ENCODE measurements at places on chromosomes 1 and 21.

- no peak for DNase-seq
Observed at GRCh38 chr1:11357276-11357675, 84.3 kb downstream of the UBIAD1 start.

DNA sequence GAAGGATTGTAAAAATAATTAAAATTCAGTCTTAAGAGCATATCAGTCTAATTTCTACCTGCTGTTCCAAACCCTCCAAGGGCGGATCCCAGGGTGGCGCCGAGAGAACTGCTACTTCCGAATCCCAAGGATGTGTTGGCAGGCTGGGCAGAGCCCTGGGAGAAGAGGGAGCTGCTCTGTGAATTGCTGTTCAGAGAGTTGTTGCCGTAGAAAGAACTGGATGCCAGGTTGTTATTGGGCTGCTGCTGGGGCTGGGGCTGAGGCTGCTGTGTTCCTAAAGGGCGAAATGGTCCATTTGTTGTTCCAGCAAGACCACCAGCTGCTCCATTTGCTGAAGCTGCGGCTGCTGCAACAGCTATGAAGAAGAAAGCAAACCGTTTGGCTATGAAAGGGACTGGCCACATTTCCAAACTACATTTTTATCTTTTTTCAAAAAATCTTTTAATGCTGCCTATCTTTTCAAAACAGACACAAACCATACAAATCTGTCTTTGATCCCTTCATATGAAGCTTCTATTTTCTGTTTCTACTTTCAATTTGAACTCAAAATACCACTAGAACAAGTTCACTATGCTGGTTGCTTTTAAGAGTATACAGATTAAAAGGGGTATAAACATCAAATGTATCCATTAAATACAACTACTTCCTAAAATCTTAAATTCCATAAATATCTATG, 57.5 kb upstream of the SDC3 start:
- no peak for DNase-seq

DNA sequence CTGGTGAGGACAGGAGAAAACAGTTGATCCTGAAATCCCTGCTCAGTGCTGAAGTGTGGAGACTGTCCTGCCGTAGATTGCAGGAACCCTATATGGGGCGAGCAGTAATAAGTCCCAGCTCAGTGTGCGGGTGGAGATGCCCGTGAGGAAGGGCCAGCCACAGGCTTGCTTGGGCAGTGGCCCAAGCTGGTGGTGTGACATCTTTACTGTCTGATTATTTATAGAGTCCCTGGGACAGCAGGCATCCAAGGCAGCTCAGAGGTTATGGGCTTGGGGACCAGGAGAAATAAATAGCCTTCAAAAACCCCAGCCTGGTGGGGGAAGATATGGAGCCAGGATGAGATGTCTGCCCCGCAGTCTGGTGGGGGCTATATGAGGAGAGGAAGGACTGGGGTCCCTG, 170.7 kb upstream of the POU3F1 start:
- peak; percentile 25 for DNase-seq

DNA sequence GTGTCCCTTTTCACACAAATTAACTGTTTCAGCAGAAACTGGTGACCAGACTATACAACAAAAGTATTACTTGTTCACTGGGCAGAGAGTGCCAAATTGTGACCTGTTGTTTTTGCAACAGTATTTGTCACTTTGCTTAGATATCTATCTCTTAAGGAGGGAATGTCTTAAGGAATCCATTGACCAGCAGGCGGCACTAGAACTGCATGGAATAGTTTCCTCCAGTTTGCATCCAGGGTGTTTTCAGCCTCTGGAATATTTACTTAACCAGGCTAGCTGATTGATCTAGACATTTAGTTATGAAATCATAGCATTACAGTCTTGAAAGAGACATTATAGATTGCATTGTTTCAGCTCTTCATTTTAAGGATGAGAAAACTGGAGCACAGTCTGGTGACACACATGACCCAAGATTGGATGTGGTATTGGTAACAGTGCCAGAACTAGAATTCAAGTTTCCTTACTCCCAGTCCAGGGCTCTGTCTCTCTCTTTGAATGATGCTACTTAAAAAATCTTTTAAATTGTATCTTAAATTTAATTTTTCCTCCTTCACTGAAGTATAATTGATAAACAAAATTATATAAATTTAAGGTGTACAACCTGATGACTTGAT, 16.9 kb downstream of the RPTN start:
- peak; percentile 20 for DNase-seq
